Mucosa of descending colon (tissue), 3 donors: ENCODE measurements at places on chromosomes 7 and 10. TPM values are rescaled to one million over a fixed set of nuclear protein-coding genes. Genes with fewer than 3 reads are reported as not detected.

UNCX gene
- not detected for total RNA-seq

MSANTD7 gene
- total RNA-seq = 14.1 TPM

PTPRN2 gene
- 12.5 TPM for total RNA-seq

NPSR1 gene
- not detected for total RNA-seq

GHRHR gene
- not detected for total RNA-seq

ZNF277 gene
- total RNA-seq = 22.0 TPM

NEBL gene
- 14.7 TPM for total RNA-seq

SCIN gene
- 25.1 TPM for total RNA-seq

SFTPA1 gene
- 1.0 TPM for total RNA-seq

PARD3 gene
- 39.5 TPM for total RNA-seq

MUC12 gene
- total RNA-seq = 814 TPM

CALML5 gene
- total RNA-seq = not detected
